ENCODE measurements at places on chromosomes 2 and 18.
A peak's percentile ranks its signal among the peaks of the same experiment; 100 is the strongest.

DNA sequence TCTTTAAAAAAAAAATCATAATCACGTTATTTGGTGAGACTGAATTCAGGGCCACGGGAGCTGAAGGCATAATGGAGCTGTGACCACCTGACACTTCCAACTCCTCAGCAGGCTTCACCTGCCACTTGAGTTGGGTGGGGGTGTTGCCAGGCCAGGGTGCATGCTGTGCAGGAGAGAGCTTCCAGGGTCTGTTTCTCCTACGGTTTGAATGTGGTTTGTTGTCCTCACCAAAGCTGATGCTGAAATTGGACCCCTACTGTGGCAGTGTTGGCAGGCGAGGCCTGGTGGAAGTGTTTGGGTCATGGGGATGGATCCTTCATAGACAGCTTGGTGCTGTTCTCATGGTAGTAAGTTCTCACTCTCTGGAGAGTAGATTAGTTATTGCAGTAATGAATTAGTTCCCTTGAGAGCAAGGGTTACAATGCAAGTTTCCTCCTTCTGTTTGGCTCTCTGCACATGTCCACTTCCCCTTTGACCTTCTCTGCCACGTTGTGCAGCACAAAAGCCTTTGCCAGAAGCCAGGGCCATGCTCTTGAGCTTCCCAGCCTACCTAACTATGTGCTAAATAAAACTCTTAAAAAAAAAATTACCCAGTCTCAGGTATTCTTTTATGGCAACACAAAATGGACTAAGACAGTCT, 38.3 kb upstream of the ANKRD44 start:
- DNase-seq: peak; percentile 47

DNA sequence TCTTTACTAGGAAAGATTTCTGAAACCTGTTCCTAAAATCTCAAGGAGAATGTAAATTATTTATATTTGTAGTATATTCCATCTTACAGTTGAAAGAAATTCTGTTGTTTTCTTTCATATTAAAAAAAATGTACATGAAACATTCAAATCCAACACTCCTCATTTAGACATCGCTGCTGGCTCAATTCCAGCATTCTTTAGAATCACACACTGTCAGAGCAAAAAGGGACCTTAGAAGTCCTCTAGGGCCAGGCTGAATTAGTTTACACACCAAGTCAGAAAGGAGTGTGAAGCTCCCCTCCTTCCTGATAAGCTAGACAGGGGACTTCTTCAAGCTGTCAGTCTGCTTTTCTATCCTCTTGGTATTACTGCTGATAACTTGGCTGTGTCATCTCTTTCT, 158.6 kb upstream of the LTBP1 start:
- DNase-seq: peak; percentile 47

DNA sequence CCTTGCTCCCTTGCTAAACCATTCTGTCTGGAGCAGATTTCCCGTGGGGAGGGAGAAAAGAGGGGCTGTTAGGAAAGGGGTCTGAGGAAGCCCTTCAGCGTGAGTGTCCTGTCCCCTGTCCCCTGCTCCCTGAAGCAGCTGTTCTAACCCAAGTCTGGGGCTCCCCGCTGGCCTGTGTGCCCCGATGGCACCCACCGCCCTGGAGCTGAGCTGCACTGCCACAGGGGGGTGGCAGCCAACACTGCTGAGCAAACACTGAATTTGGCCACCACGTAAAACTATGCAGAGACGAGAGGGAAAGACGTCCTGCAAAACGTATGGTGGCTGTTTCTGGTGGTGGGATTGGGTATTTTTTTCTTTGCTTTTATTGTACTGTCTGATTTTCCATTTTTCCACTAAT, 17.9 kb downstream of the KCNG2 start:
- DNase-seq: no peak

DNA sequence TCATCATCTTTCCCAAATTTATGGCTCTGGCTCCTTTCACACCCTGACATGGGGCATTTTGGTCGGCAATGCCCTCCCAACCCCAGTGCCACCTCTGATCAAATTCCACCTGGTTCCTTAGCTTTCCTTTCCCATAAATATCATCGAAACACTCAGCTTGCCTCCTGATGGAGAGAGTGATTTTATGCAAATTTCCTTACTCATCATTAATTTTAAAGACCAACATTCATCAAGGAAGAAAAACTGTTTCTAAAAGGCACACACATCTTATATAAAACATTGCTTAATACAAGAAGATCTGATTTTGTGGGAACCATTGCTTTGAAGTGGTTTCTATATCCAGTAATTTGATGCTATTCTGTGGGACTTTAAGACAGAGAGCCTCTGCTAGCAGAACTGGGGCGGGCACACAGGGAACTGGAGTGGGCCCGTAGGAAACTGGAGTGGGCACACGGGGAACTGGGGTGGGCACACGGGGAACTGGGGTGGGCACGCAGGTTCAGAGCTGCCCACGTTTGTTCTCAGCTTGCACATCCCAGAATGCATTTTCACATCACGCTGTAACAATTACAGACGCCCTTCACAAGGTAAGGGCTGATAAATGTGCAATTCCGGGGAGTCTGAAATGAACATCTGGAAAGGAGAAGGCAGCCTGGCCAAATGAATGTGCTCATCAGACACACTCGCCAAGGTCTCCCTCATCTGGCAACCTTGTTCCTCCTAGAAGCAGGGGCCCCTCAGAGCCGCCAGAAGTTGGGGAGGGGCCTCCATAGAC, 174.2 kb downstream of the RTP5 start:
- DNase-seq: no peak

Data from dermis blood vessel endothelial cell (primary cell).